ENCODE measurements at places on chromosomes 13 and 19. TPM values are rescaled to one million over a fixed set of nuclear protein-coding genes. Genes with fewer than 3 reads are reported as not detected.
A peak's percentile ranks its signal among the peaks of the same experiment; 100 is the strongest.

GRCh38 chr13:113466383-113466782 lies 13.1 kb upstream of the ADPRHL1 start:
- no peak for DNase-seq

DNA sequence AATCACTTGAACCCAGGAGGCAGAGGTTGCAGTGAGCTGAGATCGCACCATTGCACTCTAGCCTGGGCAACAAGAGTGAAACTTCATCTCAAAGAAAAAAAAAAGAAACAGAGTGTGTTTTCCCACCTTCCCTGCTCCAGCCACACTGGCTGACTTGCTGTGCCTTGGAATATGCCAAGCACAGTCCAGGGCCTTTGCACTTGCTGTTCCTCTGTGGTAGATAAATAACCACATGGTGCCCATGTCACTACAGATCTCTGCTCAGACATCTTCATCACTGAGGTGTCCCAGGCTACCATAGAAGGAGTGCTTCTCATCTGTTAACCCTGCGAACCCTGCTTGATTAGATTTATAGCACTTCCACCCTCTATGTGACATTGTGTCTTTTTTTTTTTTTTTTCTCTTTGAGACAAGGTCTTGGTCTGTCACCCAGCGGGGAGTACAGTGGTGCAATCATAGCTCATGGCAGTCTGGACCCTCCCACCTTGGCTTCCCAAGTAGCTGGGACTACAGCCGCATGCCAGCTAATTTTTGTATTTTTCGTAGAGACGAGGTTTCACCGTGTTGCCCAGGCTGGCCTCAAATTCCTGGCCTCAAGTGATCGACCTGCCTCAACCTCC lies 10.4 kb downstream of the SMARCA4 start:
- DNase-seq, result no peak

DNA sequence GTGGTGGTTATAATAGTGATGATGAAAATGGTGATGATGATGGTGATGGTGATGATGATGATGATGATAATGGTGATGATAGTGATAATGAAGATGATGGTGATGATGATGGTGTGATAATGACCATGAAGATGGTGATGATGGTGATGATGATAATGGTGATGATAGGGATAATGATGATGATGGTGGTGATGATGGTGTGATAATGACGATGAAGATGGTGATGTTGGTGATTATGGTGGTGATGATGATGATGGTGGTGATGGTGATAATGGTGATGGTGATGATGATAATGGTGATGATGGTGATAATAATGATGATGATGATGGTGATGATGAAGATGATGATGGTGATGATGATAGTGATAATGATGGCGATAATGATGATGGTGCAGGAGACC lies 1.6 kb downstream of the ADGRE1 start:
- DNase-seq, result no peak

DNA sequence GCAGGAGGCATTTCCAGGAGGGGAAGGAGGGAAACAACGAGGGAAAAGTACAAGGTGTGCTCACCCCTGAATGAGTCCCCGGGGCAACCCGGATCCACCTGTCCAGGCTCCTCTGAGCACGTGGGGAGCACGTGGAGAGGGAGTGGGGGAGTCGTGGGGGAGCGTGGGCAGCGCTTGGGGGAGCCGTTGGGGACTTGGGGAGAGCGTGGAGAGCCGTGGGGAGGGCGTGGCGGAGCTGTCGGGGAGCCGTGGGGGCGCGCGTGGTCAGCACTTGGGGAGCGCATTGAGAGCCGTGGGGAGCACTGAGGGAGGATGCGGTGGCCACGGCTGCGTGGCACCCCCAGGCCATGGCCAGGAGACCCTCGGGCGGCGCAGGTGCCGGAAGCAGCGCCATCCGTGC lies 52.8 kb downstream of the IRS2 start:
- DNase-seq, result no peak

The ATXN8OS gene
- not detected for total RNA-seq

DNA sequence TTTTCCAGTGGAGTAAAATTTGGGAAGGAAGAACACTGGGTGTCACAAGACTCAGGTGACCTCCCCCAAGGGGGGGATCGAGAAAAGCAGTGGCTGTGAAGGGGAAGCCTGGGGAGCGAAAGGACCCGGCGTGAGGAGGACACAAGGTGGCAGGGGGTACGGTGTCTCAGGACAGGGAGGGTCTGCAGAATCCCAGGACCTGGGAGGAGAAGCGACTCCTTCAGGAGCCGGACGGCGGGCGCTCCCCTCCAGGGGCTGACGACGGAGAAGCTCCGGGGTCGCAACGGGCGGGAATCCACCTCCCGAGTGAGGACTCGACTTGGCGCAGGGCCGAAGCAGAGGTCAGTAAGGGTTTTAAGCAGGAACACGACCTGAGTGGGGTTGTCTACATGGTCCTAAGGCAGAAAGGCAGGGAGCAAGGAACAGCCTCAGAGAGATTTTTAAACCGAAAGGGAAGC lies 529 bp downstream of the ZNF836 start:
- DNase-seq, result peak; percentile 18
